ENCODE measurements at places on chromosomes 6 and 20.

GRCh38 chr6:168485818-168486217 lies 44.8 kb downstream of the SMOC2 start:
- DNase-seq: no peak

DNA sequence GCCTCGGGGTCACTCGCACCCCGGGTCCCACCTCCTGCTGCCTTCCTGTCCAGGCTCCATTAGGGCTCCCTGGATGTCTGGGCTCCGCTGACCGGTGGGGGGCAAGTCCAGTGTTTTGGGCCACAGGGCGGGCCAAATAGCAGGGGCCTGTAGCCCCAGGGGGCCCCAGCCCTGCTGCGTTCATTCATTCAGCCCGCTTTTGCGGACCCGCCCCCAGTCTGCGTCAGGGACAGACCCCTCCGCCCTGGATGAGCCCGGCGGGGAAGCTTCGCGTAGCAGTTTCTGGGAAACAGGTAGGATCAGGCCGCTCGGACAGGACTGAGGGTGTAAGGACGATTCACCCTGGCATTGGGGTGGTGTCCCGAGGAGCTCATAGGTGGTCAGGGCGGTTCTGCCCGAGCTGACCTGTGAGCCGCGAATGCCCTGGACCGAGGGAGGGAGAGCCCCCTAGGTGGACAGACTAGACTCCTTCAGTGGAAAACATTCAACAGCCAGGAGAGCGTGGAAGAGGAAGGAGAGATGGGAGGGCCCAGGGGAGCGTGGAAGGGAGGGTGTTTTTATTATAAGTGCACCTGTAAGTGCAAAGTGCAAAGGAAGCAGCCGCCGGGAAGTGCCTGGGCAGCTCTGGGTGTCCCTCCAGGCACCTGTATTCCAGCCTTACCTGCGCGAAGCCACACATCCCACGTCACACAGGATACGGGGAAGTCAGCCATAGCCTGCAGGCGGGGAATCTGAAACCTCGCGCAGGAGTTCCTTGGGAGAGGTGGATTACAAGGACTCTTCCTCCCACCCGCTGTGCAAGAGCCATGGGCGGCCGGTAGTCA lies 662 bp downstream of the ENTPD6 start:
- DNase-seq: no peak

DNA sequence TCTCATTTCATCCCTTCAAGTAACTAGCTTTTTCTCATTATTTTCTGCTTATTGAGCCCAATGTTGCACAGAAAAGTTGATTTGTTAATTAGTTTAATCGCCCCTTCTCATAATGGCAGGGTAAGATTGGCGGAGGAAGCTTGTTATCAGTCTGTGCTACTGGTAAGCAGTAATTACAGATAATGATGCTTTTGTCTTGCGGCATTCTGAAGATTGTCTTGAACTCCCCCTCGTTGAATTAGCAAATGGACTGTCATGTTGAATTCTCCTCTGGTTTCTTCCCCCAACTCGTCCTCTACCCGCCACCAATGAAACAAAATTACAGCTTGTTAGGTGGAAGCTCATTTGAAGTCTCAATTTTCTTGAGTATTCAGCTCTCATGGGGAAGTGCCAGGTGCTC lies 39.4 kb downstream of the PRDM13 start:
- DNase-seq: no peak

DNA sequence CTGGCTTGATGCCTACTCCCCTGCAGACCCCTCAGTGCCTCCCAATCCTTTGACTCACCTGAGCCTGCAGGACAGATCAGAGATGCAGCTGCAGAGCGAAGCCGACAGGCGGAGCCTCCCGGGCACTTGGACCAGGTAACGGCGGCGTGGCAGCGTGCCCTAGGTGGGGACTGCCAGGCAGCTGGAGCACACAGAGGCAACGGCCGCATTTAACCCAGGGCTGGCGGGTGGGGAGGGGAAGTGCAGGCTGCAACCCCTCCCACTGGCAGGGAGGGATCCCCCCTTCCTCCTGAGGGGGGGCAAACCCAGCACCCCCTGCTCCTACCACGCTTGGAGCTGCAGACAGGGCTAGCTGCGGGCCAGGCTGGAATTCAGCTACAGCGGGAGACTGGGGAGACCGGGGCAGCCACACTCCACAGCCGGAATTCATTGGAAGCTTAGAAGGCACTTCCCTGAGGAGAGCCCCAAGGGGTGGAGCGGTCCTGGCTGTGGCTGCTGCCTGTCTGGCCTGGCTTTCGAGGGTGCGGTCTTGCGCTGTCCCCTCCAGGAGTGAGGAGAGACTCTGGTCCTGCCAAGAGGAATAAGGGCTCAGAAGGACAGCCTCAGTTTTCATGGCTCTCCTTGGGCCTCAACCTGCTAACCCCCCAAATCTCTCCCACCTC lies at the start of gene MATN4:
MATN4 (minus strand) TSS at position 183 of the 662 bp plus-strand sequence. CDS start 2,717 bp downstream, outside the sequence.
- DNase-seq: no peak

DNA sequence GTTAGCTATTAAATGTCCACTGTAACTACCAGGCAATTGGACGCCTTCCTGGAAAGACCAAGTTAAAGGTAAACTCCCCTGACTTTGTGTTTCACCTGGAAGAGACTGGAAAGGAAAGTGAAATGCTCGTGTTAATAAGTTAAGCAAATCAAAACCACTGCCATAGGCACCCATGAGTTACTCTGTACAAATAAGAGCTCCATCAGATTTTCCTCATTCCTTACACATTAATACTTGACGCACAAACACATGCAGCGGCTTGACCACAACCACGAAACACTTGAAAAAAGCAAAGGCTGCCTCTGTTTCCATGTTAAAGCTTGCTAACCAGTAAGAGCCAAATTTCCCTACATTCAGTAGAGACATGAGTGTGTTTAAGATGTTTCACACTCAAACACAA lies 19.8 kb downstream of the GCM1 start:
- DNase-seq: no peak

DNA sequence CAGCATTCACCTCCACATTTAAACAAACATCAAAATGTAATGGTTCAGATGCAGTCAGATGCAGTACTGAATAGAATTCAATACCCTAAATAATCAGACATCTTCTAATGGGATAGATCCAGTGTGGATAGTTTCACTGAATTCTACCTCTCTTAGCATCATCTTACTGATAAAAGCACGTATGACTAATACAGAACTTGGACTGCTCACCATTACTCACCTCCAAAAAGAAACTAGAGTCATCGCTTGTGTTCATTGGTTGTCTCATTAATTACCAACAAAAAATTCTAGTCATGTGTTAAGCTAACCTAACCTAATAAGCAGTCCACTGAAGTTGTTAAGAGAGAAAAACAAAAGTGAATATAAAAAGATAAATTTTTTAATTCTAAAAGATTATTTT lies 165.9 kb upstream of the IRAK1BP1 start:
- no peak for DNase-seq

DNA sequence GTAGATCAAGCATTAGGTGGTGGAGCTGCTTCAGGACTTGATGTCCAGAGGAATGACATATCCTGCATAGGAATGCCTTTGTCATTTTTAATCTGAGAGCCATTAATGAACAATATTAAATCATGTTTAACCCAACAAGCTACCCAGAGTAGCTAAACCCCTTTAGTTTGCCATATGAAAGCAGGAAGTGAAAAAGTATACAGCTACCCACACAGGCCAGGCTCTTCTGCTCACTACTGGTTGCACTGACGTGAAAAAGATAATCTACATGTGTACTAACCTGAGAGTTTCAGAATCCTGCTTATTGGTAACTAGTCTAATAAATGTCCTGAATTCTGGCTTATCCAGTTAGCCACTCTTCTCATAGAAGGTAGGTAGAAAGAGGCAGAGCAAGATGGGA lies 19.9 kb downstream of the GLYATL3 start:
- DNase-seq: no peak

DNA sequence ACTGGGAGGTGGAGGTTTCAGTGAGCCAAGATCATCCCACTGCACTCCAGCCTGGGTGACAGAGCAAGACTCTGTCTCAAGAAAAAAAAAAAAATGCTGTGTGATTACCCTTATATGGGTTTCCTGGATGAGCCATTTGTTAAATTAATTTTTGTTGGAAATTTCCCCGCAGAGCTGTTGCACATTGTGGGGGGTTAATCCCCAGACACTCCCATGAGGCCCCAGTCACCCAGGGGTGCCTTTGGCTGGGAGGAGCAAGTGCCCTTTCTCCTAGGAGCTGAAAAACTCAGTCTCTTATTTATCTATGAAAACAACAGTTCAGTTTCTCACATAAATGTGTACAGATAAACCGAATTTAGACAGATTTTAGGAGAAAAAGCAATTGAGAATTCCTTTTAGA lies 4.7 kb upstream of the DEFB132 start:
- no peak for DNase-seq

Data from thoracic aorta (tissue), 2 donors.